Occipital lobe (tissue), 3 donors: ENCODE measurements at places on chromosomes 6 and 20.
A peak's percentile ranks its signal among the peaks of the same experiment; 100 is the strongest.

DNA sequence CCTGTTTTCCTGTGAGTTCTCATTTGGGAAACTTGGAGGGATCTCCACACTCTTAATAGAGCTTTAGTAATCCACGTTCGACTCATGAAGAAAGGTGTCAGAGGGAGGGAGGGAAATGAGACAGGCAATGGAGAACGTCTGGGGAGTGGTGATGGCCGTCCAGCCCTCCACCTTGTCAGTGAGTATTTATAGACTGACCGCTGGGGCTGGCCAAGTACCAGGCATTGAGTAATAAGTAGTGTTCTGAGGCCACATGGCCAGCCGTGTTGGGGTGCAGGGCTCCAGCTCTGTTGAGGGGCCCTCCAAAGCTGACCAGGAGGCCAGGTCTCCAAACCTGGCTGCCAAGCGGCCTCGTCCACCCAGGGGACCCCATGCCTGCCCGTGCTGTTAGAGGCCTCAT, 11.3 kb upstream of the DSN1 start:
- no peak for DNase-seq

GRCh38 chr6:39090036-39090435, 24.9 kb downstream of the SAYSD1 start:
- DNase-seq: no peak

DNA sequence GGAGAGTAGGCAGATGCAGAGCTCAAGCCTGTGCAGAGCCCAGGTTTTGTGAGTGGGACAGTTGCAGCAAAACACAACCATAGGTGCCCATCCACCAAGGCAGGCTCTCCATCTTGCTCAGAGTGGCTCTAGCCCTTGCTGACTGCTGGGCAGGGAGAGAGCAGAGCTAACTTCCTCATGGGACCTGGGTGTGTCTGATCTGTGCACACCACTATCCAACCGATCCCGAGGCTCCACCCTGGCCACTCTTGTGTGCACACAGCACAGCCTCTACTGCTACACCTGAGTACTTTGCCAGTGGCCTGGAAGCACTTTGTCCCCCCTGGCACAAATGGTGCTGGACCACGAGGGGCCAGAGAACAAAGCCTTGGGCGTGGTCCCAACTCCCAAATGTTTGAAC, 7.9 kb upstream of the DEFB125 start:
- no peak for DNase-seq

DNA sequence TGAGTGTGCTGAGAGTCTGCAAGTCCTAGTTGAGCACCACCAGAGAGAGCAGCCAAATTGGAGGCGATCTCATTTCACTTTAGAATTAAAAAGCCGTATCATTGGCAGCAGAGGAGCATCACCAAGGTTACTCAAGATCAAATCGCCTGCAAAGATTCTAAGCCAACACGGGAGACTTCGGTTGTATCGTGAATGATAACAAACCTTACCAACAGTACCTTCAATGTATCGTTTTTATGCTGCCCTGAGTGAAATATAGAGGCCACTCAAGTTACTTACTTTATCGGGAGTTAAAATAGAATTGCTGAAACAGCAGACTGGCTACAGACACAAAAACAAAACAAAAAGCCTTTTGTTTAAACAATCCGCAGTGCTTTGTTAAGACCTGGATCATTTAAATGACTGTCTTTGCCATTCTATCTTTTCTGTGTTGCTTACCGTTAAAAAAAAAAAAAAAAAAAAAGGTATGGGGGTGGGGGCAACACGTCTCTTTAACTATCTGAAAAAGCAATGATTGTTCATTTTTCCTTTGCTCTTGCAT, 14.2 kb downstream of the NHSL1 start:
- no peak for DNase-seq

GRCh38 chr6:14791526-14791925, 454.3 kb upstream of the JARID2 start:
- no peak for DNase-seq

DNA sequence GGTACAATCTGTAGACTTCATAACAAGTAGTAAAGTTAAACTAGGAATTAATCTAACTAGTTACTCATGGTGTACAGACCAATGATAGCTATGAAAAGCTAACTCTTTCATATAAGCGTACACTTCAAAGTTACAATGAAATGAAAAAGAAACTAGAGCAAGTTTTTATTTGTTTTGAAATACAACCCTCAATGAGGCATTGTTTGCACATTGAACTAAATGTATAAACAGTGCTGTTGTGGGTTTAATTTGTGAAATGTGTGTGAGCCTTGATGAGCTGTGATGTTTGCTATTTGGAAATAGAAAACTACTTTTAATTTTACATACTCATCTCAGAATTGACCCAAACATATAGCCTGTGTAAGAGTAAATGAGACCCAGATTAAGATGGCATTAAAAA, 11.1 kb upstream of the EYA4 start:
- DNase-seq: no peak

DNA sequence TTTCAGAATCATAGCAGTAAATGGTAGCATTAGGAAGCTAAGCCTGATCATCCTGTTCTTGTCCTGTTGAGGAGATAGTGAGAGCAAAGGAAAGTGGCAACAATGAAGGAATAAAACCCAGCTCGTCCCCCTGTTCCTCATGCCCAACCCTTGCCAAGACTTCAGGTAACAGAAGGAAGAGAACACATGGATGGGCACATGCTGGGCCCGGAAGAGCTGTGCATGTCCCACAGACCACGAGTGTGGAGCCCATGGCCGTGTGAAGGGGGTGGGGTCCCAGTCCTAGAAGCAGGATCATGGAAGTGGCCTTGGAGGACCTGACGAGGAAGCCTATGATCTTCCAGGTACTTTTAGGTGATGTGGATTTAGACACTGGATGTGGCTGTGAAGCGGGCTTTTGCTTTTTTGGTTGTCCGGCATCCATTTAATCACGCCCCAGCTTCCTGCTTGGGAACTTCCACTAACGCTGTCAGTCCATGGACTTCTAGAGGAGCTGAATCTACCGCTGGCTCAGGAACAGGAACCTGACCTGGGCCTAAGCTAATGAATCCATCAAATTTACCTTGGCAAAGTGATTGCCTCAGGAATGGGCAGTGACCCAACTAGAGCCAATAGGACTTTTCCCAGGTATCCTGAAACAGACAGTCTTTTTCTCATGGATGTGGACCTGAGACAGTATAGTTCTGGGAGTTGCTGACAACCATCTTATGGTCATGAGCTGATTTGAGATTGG, 79.3 kb upstream of the ARMC2 start:
- no peak for DNase-seq

GRCh38 chr6:56827908-56828649, 126.8 kb upstream of the BEND6 start:
- DNase-seq: no peak

DNA sequence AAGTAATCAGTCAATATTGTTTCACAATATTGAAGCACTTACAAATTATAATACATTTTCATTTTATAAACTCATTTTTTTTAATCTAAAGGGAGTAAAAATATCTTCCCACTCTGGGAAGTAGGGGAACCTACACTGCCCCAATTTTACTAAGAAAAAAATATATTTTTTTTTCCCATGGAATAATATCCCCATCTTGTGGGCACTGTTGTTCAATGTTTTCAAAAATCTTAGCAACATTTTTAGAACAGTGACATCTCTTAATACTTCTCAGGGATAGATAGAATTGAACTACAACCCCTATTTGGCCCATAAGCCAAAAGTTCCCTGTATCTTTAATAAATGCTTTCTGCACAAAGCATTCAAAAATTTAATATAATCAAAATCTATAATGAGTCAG, 42.9 kb downstream of the ARHGAP18 start:
- DNase-seq: no peak

GRCh38 chr6:40148882-40149573, 214.8 kb upstream of the MOCS1 start:
- DNase-seq: no peak

GRCh38 chr6:89270951-89271721, 44.0 kb downstream of the GABRR2 start:
- peak; percentile 45 for DNase-seq

- no peak for DNase-seq
Measured at GRCh38 chr6:65557224-65557623, 149.8 kb downstream of the EYS start.

GRCh38 chr6:153962555-153962954, 76.5 kb upstream of the OPRM1 start:
- no peak for DNase-seq

DNA sequence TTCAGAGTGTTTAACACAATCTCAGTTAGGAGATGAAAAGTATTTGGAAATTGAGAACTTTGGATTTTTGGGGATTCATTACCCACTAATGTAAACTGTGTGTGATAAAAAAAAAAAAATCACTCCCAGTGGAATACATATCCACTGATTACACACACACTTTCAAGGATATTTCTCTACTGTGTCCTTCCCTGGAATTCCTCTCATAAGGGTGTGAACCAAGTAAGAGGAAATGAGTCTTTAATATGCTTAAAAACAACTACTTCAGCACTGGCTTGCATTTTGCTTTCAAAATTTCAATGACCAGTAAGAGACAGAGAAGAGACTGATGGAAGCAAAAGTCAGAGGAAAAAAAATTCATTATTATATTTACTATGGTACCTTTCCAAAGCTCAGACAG, 24.5 kb upstream of the MYCT1 start:
- no peak for DNase-seq

- no peak for DNase-seq
Measured at GRCh38 chr6:26327450-26328264, 37.3 kb upstream of the BTN3A2 start.

GRCh38 chr6:21026576-21027273, 492.5 kb downstream of the CDKAL1 start:
- no peak for DNase-seq

- DNase-seq: no peak
Measured at GRCh38 chr6:133610227-133610840, 278.6 kb upstream of the TCF21 start.

DNA sequence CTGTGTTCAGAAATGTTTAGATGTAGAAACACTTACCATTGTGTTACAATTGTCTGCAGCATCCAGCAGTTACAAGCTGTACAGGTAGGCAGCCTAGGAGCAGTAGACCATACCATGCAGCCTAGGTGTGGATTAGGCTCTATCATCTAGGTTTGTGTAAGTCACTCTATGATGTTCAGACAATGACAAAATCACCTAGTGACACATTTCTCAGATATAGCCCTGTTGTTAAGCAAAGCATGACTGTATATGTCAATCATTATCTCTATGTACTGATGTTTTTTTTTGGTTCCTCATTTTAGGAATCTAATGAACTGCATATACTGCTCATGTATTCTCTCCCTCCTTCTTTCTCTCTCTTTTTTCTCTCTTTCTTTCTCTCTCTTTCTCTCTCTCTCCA, 22.2 kb downstream of the CST8 start:
- no peak for DNase-seq

- no peak for DNase-seq
Measured at GRCh38 chr6:121925024-121925423, 474.4 kb upstream of the HSF2 start.

- DNase-seq: no peak
Measured at GRCh38 chr6:137910424-137910834, 43.4 kb downstream of the TNFAIP3 start.

GRCh38 chr6:14921878-14922671, 323.8 kb upstream of the JARID2 start:
- DNase-seq: peak; percentile 17

DNA sequence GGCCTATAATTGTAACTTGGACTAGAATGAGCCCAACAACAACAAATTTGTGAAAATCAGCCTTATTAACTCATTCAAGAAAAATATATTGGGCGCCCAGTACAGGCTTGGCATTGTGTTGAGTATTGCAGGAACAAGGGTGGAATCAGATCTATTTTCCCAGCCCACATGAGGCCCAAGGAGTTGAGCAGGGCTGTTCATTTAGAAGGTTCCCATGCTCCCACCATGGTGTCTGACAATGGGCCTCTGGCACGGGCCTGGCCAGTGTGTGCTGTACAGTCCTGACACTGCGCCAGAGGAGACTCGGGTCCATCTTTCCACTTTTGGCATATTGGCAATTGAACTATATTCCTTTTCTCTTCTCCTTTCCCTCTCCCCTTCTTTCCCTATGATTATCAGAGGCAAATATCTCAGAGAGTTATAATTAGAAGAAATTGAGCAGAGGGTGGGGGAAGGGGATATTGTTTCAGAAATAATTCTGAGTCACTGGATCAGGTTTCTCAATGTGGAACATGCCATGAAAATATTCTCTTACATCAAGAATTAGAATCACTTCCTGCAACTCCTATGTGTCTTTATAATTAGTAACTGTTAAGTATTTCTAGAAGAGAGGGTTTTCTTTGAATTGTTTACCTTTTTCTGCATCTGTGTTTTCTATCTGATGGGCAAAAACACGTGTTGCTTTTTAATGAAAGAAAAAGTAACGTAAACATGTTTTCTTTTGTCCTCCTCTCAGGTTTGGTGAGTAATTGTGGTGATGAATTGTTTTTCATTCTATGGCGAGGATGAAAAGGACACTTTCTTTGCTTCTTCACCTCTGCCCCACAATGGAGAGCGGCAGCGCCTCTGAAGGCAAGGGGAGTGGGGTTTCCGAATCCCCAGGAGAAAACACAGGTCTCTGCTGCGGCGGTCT, 209.4 kb downstream of the FOXA2 start:
- no peak for DNase-seq

GRCh38 chr6:154617175-154617574, 106.7 kb upstream of the CNKSR3 start:
- DNase-seq: no peak

GRCh38 chr6:74834967-74835366, 370.9 kb downstream of the COL12A1 start:
- DNase-seq: no peak

DNA sequence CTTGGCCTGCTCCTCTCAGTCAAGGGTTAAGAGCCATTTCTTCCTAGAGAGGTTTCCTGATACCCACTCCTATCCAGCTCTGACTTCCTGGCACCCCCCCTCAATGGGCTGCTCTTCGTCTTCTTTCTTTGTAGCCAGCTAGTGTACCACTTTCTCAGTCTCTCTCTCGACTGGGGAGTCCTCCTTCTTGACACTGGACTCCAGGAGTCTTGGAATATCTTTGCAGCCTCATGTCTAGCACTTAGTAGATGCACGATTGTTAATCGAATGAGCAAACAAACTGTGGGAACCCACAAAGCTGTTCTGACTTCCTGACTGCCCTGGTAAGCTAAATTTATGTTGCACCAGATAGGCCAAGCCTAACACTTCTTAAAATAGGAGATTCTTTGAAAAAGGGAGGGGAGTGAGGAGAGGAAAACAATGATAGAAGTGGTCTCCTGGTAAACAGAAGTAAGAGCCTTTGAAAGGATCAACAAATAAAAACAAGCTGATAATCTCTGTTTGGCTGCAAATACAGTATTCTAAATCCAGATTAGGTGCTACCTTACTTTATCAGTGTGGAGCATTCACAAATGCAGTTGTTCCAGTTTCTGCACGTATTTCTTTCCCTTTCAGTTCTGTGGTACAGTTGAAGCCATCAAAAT, 160.1 kb upstream of the CITED2 start:
- no peak for DNase-seq

GRCh38 chr6:88975369-88975768, 12.0 kb upstream of the RNGTT start:
- DNase-seq: no peak

- DNase-seq: no peak
Measured at GRCh38 chr20:51059862-51060261, 37.0 kb upstream of the KCNG1 start.

DNA sequence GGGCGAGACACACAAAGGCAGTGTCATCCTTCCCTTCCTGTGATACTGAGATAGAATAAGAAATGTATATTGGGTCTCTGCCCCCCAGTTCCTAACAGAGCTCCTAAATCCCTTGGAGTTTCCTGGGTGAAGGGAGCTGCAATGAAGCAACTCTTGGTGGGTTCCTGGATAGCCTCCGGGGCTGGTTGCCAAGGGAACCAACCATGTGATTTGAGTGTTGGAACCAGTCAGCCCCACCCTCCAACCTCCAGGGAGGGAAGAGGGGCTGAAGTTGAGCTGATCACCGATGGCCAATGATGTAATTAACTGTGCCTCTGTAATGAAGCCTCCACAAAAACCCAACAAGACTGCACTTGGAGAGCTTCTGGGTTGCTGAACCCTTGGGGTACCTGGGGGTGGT, 116.6 kb downstream of the SLC22A3 start:
- no peak for DNase-seq
